ENCODE measurements at places on chromosomes 1 and 21.

DNA sequence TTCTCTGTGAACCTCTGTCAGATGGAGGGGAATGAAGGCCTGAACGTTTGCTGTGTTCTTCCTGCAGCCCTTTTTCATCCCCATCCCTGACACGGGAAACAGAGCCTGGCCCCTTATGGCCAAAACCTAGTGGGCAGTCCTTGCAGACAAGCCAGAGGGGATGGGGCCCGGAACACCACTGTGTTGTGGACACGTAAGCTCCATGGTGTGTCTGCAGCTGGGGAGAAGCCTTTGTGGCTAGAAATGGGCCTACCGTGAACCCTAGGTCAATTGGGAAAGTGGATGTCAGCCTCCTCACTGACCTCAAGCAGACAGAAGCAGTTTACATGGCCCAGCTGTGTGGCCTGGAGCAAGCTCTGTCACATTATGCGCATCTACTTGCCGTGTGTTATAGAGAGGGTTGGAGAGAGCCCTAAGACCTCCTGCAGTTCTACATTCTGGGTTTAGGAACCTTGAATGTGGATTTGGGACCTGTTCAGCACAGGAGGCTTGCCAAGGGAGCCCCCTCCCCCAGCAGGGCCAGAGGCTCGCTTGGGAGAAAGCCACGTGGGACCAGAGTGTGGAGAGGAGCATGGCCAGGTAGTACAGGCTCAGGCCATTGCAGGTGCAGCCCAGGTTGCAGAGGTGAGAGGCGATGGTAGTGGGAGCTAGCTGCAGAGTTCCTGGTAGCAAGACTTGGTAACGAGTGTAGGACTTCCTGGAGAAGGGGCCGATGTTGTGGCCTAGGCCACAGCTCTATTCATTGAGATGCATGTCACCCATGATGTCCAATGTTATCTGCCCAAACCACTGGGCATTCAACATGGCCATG is 20.7 kb downstream of the PARS2 start:
- no peak for DNase-seq

- no peak for DNase-seq
Measured at GRCh38 chr1:192709544-192709943, 73.6 kb downstream of the RGS13 start.

DNA sequence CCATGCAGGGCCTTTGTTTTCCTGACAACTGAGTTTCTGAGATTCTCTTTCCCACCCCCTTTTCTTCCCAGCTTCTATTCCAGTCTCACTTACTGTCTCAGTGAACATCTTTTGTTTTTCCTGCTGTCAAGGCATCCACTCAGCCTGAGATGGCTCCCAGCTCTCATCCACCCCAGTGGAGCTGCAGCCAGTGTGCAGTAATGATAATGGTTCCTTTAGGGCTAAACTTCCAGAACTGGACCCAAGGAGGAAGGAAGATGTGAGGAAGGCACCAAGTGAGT is 44.4 kb upstream of the KIRREL1 start:
- DNase-seq, result no peak

- no peak for DNase-seq
Measured at GRCh38 chr1:25658791-25659431, 42.3 kb downstream of the MAN1C1 start.

- no peak for DNase-seq
Measured at GRCh38 chr1:201279313-201279712, 4.0 kb upstream of the PKP1 start.
